ENCODE measurements at places on chromosomes 3 and 15.
A peak's percentile ranks its signal among the peaks of the same experiment; 100 is the strongest.

DNA sequence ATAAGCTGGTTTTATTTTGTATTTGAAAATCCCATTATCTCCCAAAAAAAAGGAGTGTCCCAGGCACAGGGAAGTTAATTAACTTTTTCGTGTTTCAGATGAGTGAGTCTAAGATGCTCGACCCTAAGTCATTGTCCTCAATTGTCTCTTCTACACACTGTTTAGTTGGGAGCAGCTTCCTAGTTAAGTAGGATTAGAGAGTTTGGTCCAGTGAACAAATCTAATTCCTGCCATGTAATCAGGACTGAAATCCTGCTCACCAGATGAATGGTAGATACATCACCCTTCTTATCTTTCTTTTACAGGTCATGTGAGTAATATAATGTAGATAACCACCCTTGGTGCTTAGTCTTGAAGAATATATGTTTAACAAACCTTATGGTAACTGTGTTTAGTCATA, 228.9 kb upstream of the MANF start:
- no peak for DNase-seq

DNA sequence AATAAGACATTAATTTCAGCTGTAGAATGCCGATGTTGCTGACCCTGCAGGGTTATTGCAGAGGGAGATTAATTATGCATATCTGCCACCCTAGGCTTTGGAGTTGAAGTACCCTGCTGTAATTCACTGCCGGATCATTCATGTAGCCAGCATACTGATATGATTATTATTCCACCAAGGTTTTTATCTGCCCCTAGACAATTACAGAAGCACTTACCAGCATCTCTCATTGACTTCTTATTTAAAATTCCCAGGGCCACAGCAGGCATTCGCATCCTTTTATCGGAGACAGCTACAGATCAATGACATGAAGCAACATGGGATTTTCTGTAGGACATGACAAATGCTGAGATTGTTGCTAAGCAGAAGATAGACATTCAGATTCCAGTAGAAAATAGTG, 31.3 kb downstream of the IL1RAP start:
- DNase-seq, result no peak

DNA sequence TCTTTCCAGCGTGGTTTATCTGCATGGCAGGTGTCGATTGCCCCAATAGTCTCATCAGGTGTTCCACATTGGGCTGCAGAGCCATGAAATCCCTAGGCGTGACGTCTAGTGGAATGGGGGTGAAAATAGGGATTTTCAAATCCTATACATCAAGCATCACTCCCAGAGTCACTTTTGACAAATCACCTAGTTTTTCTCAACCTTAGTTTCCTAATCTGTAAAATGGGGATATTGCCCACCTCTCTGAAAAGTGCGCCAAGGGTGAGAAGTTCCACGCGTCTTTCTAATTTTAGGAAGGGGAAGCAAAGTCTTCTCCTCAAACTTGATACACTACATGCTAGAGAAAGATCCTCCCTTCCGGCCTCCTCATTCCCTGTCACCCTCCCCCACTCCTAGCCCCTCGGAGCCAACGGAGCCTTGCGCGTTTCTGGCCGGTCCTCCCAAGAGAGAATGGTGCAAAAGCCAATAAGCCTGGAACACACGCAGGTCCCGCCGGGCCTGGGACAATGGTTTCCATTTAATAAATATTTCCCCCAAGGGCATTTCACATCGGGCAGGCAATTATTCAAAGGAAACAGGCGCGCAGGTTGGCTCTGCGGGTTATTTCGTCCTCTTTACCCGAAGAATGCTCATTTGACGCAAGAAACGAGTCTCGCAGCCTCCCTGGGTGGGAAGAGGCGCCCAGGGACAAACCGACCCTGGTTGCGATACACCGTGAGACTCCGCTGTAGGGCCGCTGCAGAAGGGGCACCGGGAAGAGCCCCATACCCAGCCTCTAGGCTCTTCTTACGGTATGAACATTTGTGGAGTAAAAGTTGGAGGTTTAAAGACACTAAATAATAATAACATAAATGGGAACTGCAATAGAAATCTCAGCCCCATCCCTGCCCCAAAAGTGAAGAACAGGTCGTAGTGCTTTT, 1.2 kb upstream of the SOX14 start:
- DNase-seq, result no peak

DNA sequence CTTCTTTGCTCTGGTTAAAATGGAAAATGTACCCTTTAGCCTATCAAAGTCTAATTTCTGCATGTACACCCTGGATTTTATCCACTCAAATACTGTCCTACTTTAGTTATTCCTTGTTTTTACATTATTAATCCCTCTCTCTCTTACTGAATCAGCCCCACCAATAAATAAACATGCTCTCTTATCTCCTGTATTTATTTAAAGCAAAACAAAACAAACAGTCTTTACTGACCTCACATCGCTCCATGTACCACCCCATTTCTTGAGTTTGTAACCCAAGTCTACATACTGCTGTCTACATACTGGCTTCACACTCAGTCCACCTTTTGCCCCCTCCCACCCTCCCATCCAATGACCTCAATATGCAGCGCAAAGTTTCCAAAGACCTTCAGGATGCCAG, 113.3 kb upstream of the RORA start:
- no peak for DNase-seq

DNA sequence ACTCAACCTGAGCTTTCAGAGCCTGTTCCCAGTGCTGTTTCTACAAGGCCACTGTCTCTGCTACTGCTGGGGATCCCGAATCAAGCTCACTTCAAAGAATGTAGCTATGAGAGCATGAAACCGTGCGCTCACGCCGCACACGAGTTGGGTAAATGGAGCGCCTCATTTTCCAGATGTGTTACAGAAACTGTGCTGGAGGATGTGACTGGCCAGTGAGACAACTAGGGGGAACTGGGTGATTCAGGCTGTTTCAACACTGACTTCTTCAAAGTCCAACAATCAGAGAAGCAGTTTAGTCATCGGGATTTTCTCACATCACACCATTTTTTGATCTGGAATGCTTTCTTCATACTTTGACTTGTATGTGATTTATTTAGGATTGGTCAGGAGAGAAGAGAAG, 3.5 kb downstream of the ZNF710 start:
- DNase-seq, result no peak

DNA sequence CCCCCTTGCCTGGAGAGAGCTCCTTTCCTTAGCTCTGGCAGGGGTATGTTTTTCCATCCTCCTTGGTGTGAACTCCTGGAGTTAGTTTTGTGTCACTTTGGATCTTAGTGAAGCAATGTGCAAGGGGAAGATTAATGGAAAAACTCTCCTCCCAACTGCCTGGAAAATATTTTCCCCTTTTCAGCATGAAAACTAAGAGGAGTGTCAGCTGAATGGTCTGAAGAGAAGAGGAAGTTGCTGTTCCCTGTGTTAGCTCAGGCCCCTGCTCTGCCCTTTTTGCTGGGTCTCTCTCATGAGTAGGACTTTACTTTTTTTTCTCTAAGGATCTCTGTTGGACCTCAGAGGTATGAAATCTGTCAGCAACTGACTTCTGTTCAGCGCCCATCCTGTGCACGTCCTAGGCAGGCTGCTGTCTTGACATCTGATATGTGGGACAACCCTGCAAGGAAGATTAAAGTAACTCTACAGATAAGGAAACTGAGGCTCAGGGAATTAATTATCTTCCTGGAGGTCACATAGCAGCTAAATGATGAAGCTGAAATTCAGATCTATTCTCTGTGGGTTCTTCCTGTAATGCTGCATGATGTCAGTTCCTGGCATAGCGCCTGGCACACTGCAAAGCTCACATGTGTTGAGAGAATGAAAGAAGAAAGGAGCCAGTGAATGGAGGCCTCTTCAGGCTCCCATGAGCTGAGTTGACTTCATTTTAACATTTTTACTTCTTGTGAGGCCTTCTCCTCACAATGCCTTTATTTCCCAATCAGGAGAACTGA, 109.7 kb upstream of the GALNT15 start:
- DNase-seq, result no peak

- DNase-seq, result no peak
Observed at GRCh38 chr3:87805670-87806069, 253.1 kb downstream of the CGGBP1 start.

- DNase-seq, result no peak
Observed at GRCh38 chr3:41749988-41750387, 211.9 kb downstream of the ULK4 start.

DNA sequence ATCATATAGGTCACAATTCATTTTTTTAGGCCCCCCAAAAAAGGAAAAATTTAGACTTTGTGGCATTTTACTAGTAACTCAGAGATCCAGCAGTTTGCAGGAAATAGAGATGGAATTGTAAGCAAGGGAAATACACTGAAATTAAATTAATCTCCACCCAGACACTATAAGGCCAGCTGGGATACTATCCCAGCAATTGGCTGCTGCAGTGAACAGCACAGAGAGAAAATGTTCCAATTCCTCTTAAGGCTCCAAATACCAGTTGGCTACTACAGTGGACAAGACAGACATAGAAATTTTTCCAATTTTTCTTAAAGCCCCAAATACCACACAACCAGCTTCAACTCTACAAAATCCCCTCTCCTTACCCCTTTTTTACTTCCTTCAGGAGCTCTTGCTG, 78.9 kb downstream of the ULK4 start:
- DNase-seq, result no peak

DNA sequence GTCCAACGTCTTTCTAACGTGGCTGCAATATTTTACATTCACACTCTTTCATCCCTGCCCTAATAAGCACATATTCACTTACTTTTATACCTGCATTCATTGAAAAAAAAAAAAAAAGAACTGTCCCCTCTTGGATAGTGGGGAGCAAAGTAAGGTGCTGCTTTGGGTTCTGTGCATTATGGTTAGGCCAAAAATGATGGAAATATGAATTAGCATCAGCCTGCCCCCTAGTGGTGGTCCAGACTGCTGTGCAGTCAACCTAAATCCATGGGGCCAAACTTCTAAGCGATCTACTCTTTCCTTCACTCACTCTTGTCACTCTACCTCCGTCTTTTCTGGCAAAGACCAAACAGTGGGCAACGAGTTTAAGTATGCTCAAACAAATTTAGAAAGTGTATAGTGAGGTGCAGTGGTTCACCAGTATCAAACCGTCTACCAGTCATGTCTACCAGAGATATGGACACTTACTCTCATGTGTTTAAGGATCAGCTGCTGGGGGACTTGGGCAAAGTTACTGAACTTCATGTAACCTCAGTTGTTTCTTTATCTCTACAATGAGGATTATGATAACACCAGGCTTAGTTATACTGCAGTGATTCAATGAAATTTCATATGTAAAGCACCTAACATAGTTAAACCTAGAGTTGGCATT, 61.5 kb upstream of the GRM7 start:
- DNase-seq, result peak; percentile 2

GRCh38 chr3:181692311-181693145, 19.2 kb upstream of the SOX2 start:
- no peak for DNase-seq

DNA sequence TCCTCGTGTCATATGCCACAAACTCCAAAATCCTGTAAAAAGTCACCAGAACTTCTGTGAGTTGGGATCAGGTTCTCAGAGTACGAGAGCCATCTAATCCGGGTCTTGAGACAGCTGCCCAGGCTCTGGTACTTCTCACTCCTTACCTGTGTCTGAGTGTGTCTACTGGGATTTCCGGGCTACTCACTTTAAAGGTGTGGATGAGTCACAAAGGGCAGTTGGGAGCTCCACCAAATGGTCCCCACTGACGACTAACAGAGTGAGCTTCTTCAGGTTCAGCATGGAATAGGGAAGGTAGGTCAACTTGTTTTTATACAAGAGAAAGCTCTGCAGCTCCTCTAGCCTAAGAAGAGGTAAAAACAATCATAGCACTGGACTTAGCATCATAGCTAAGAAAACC, 29.5 kb downstream of the RTP3 start:
- DNase-seq, result no peak

GRCh38 chr3:124132813-124133212, 140.9 kb upstream of the ROPN1 start:
- DNase-seq, result no peak

DNA sequence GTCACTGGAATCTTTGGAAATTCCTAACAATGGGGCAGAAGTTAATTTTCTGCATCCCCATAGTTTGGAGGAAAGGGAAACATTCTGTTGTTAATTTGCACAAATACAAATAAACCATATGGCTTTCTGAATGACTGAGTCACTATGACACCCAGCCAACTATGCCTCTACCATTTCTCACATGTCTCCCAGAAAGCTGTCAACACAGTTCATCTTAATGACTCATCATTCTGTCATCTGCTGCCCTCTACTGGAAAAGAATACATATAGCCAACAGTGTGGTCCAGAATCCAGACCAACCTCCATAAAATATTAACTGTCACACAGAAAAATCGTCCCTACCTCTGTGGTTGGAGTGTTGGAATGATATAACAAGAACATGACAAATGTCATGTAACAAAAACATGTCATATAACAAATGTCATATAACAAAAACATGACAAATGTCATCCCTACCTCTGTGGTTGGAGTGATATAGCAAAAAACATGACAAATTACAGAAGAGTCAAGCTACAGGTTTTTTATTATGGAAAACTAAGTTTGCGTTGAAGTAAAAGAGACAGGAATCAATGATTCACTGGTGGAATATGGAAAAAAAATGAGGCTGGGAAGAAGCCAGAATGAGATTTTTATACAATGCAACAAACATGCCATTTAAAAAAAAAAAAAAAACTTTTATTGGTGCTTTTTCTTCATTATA, 47.7 kb upstream of the GYG1 start:
- no peak for DNase-seq

DNA sequence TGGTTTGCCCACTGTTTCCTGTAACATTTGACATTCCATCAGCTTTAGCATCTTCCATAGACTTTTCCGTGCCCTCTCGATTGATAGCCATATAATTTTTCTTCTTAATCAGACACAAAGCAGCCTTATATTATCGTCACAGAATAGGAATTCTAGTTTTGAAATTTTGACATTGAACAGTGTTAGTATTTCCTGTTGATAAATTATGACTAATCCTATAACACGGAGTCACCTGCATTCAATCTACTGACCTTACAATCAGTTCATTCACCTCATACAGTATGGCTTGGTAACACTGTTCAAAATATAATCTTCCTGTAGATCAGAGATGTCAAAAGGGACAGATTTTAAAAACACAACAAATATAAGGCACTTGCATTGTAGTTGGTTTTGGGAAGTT, 423.7 kb downstream of the C3orf38 start:
- DNase-seq, result no peak

DNA sequence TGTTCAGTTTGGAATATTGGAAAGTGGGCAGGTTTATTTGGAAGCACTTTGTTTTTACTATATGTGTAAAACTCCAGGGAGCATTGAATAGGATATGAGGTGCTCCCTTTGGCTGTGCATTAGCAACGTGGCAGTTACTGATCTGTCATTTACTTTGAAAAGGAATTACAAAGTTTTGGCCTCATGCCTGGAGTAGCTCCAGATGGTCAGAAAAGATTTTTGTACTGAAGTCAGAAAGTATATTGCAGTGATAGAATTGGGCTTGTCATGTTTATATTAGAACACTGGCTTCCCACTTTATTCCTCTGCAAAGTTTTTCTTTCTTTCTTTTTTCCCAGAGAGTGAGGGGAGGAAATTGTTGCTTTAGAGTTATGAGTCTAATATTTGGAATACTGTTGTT, 26.1 kb downstream of the FNDC3B start:
- DNase-seq, result no peak
